SJSA1 (cell line): ENCODE measurements at places on chromosomes 1 and 21. TPM values are rescaled to one million over a fixed set of nuclear protein-coding genes. Genes with fewer than 3 reads are reported as not detected.

GRCh38 chr1:191592039-191592438, 566.2 kb upstream of the RGS18 start:
- H3K4me3 ChIP-seq, result no peak overlapping the region
- no peak overlapping the region for H3K27ac ChIP-seq
- H3K27me3 ChIP-seq, result no peaks in the 10 kb centered on the region
- no peak for DNase-seq
- no peaks in the 10 kb centered on the region for H3K4me1 ChIP-seq
- no peaks in the 10 kb centered on the region for H3K36me3 ChIP-seq

DNA sequence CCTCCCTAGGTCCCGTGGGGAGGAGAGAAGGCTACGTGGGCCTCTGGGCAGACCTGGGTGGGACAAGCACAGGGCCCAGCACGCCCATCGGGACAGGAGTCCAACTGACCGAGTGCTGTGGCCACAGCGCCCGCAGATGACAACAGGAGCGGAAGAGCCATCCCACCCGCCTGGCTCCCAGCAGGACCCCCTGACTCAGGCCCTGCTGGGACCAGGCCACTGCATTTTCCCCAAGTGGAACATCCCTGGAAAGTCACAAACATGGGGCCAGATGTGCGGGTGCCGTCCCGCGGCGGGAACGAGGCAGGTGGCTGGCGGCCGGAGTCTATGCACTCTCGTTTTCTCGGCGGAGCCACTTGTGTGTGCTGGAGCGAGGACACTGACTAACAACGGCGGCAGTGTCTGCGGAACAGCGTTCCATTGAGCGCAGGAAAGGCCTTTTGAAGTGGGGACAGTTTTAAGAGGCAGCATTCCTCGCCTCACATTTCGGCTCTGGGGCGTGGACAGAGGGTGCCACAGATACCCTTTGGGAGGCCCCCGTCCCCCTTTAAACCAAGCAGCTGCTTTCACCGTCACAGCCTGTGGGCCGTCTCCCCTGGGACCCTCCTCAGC, 93.7 kb upstream of the ARHGEF16 start:
- H3K27me3 ChIP-seq, result no peaks in the 10 kb centered on the region
- DNase-seq, result no peak

CHODL gene
- total RNA-seq, result not detected in 2 replicates

GRCh38 chr1:184393962-184394361, 7.1 kb downstream of the C1orf21 start:
- H3K27ac ChIP-seq, result no peak overlapping the region
- no peak overlapping the region for H3K4me3 ChIP-seq
- H3K27me3 ChIP-seq, result no peaks in the 10 kb centered on the region
- no peak for DNase-seq
